Stimulated activated CD4-positive, alpha-beta T cell treated with anti-CD3 and anti-CD28 coated beads, Interleukin-4, amount 100 ng/mL, for 4 hours (primary cell): ENCODE measurements at places on chromosomes 16 and 17.

DNA sequence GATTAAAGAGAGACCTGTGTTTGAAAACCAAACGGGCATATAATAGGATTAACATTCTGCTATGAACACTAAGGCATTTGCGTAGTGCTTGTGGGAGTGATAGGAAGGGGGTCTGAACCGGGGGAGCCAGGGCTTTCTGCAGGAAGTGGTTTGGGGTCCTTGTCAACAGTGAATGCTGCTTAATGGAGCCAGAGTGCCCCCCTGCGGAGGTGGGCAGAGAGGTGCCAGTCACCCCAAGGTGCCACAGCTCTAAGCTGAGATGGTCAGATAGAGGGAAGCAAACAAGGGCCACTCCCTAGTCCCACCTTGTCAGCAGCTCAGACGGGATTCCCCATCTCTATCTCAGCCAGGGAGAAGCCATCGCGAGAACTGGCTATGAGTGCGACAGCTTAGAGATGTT lies 17.7 kb downstream of the NAA60 start:
- DNase-seq = no peak

- no peak for DNase-seq
These were observed 5.0 kb downstream of the GRB2 start for GRCh38 chr17:75400326-75400939.

GRCh38 chr16:48558371-48558841 lies 51.6 kb downstream of the N4BP1 start:
- DNase-seq = no peak

GRCh38 chr17:35023538-35023937 lies 40.0 kb downstream of the RFFL start:
- DNase-seq = no peak

DNA sequence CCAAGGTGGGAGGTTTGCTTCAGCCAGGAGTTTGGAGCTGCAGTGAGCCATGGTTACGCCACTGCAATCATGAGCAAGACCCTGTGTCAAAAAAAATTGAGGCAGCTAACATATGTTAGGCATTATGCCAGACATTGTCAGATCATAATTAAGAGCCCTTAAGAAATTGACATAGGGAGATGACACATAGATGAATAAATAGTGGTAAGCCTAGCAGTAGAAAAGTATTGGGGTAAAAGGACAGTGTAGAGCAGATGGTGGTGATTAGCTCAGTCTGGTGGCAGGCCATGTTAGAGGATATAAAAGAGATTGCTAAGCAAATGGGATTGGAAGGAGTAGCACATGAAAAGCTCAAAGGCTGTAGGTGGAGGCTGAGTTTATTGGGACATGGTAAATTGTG lies 22.6 kb downstream of the SRCAP start:
- no peak for DNase-seq

- DNase-seq = peak; percentile 11
These were observed 49.2 kb upstream of the CBFA2T3 start for GRCh38 chr16:89026121-89026612.

- DNase-seq = no peak
These were observed 33.9 kb downstream of the COTL1 start for GRCh38 chr16:84583995-84584394.

- no peak for DNase-seq
These were observed 1.6 kb downstream of the PPL start for GRCh38 chr16:4935241-4935855.

GRCh38 chr17:15378243-15378642 lies 36.8 kb upstream of the TEKT3 start:
- no peak for DNase-seq
